Endothelial cell of coronary artery (primary cell): ENCODE measurements at places on chromosomes 2 and 18. TPM values are rescaled to one million over a fixed set of nuclear protein-coding genes. Genes with fewer than 3 reads are reported as not detected.

Gene SERPINB3
- total RNA-seq, result not detected in 2 replicates

Gene ILKAP
- 20.8 and 26.4 TPM in 2 replicates for total RNA-seq

Gene DTNA
- 1.5 and 2.1 TPM in 2 replicates for total RNA-seq

Gene STARD6
- not detected in 2 replicates for total RNA-seq

Gene SPATA3
- not detected in 2 replicates for total RNA-seq

Gene OXER1
- total RNA-seq, result not detected in 2 replicates

Gene FAM228A
- 0.09 and 0.28 TPM in 2 replicates for total RNA-seq

Gene REEP1
- 0.09 TPM in 1 of 2 replicates, not detected in the other for total RNA-seq

Gene DNAJC5G
- total RNA-seq, result not detected in 2 replicates

Gene MTIF2
- 32.8 and 37.5 TPM in 2 replicates for total RNA-seq

Gene UGT1A4
- not detected in 2 replicates for total RNA-seq

Gene SH3BP4
- 37.5 and 48.5 TPM in 2 replicates for total RNA-seq

Gene LRRC30
- total RNA-seq, result not detected in 2 replicates

Gene REG1B
- not detected in 2 replicates for total RNA-seq

Gene EFHD1
- 0.47 TPM in 1 of 2 replicates, not detected in the other for total RNA-seq

Gene SCTR
- total RNA-seq, result not detected in 2 replicates

Gene CYP27C1
- total RNA-seq, result under 0.01 and 0.28 TPM in 2 replicates

Gene CCDC74A
- total RNA-seq, result 1.6 and 2.1 TPM in 2 replicates

Gene CABLES1
- 22.7 and 28.6 TPM in 2 replicates for total RNA-seq
